Lung microvascular endothelial cell (primary cell): ENCODE measurements at places on chromosomes 4 and X.

GRCh38 chr4:94175553-94176261, 32.0 kb upstream of the SMARCAD1 start:
- DNase-seq, result no peak

DNA sequence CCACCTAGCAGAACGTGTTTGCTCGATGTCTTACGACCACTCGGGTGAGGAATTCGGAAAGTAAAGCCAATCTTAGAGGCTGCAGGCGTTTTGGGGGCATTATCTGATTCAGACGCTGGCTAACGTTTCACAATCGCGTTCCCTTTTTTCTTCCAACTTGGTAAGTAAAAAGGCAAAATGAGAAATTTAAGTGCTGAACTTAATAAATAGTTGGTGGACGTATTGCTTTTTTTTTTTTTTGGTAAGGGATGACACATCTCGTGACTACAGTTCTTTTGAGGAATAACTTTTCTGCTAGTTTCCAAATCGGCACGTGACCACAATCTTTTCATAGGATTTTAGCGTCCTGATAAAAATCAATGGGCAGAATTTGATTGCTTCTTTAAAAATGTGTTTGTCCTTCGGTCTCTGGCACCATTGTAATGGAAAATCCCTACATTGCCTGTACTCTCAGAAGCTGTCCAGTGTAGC, 848 bp downstream of the RAB9A start:
- DNase-seq, result peak; percentile 33

DNA sequence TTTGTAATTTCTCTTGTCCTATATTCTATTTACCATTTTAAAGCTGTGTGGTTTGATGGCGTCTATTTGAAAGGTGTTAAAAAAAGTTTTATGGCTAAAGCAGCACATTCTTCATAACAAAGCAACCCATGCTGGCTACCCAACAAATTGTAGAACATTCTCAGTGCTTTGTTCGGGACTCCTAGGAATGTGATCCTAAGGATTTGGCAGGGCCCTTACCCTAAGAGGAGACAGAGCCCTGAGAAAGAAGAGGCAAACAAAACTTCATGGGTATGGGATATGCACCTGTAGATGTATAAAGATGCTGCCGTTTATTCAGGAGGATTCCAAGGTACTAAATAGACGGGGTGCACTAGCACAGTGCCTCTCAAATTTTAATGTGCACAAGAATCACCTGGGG, 370.8 kb upstream of the DIPK2B start:
- DNase-seq, result no peak

DNA sequence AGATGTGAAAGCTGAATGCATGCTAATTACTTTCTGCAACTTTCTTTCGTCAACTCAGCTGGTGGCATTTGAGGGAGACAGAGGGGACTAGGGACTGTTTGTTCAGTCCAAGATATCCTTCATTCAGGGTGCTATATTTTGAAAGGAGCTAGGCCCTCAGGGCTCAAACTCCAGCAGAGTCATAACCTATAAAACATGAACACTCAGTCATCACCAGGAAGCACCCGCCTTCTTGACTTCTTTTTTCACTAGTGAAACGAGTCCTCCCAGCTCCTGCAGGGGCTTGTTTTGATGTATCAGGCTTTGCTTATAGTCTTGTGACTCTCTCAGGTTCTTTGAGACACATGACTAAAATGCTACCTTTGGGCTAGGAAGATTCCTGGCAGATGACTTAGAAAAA, 230.6 kb downstream of the PCDH7 start:
- DNase-seq, result no peak

- no peak for DNase-seq
These were observed 28.4 kb upstream of the CXCL8 start for GRCh38 chr4:73711989-73712388.

- no peak for DNase-seq
These were observed 10.1 kb downstream of the GK start for GRCh38 chrX:30663322-30663721.

GRCh38 chrX:21369613-21370012, 4.6 kb upstream of the CNKSR2 start:
- DNase-seq, result no peak

DNA sequence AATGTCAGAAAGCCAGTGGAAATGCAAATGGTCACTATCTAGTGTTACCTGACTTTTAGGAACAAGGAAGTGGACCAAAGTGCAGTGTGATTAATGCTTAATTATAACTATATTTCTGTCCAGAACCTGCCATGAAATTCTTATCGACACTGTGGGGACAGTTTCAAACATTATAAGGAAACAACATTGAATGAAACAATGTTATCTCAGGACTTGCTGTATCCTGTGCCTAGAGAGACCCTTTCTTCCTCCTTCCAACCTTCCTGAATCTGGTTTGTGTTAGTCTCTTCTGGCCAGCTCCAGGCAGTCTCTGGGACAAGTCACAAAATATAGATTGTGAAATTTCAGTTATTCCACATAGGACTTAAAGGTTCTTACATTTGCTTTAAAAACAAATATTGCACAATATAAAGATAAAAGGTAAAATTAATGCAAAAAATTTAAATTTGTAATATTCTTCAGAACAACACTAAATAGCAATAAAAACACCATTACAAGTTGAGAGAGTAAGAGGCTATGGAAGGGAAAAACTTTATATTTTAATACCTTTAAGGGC, 203.4 kb downstream of the ZNF674 start:
- peak; percentile 40 for DNase-seq

- no peak for DNase-seq
These were observed 607.9 kb downstream of the ANKRD50 start for GRCh38 chr4:124104628-124105027.

GRCh38 chr4:140238351-140239056, 84.5 kb upstream of the MAML3 start:
- DNase-seq, result no peak

- DNase-seq, result no peak
These were observed 927.8 kb downstream of the STPG2 start for GRCh38 chr4:97215409-97215941.

GRCh38 chr4:112099701-112100297, 45.5 kb upstream of the FAM241A start:
- peak; percentile 73 for DNase-seq

DNA sequence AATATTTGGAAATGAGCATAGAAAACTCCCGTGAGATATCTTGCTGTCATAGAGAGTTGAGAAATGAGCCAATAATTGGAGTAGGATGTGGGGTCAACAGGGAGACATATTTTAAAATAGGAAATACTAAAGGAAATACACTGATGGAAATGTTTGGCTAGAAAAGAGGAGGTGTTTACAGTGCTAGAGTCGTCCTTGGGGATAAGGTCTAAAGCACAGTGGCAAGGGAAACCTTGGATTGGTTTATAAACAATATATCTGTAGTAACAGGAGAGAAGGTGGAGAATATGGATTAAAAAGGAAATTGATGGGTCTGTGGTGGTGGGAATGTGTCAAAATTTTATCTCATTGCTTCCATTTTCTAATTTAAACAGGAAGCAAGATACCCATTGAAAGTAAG, 82.1 kb downstream of the PPEF2 start:
- peak; percentile 10 for DNase-seq

- DNase-seq, result peak; percentile 32
These were observed 754.8 kb downstream of the RAB28 start for GRCh38 chr4:12729384-12729783.

DNA sequence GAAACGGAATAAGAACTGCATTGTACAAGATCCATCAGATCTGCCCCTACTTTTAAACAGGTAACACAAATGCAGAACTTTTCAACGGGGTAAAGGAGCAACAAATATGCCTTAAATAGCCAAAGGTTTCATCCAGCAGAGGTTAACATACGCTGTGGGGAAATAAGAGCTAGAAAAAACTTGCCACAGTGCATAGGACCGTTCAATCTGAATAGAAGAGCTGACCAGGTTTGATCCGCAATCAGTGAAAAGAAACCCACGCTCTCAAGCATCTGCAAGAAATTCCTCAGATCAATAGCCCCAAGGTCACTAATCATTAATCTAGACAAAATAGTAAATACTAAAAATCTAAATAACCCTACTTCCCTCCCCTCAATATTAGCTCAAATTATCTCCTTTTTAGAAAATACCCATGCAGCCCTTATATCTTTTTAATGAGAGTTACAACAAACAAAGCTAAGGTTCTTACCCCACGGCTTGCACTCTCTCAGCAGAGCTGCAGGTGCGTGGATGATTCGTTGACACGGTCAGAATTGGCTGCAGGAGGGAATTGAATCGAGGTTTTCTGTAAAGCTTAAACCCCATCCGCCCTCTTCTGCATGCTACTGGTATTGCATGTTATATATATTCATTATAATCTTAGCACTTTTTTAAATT, at the start of gene TLR10:
Gene TLR10, minus strand, starts transcription at position 539 of the 657 bp plus-strand sequence. CDS start 7,400 bp downstream, outside the sequence.
- peak; percentile 58 for DNase-seq

- DNase-seq, result peak; percentile 4
These were observed 71.8 kb downstream of the NBDY start for GRCh38 chrX:56800801-56801200.

DNA sequence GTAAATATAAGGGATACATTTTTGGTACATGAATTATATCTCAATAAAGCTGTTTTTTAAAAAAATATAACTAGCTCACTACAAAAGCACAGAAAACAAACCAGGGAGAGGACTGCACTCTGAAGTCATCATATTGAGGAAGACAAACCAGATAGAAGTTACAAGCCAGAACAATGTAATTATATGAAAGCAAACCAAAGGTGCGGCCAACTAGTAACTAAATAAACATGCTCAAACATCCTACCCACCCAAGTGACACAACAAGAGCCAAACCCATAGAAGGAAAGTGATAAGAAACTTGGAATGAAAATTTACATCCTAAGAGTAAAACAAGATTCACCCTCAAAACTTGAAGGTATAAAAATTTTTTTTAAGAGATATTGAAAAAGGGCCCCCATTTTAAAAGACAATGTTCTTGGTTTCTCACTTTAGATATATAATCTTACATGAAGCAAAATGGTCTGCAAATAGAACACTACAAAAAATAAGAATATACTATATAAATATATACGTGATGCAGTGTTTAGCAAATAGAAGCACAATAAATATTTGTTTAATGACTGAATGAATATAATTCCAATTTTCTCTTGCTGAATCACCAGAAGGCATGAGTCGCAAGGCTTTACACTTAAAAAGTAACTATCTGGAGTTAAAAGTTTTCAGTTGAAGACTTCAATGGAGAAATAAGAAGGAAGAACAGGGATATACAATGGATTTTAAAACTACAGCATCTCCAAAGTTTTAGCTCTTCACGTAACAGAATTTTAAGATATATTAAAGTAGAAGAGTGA, 4.0 kb upstream of the SH3D19 start:
- no peak for DNase-seq

DNA sequence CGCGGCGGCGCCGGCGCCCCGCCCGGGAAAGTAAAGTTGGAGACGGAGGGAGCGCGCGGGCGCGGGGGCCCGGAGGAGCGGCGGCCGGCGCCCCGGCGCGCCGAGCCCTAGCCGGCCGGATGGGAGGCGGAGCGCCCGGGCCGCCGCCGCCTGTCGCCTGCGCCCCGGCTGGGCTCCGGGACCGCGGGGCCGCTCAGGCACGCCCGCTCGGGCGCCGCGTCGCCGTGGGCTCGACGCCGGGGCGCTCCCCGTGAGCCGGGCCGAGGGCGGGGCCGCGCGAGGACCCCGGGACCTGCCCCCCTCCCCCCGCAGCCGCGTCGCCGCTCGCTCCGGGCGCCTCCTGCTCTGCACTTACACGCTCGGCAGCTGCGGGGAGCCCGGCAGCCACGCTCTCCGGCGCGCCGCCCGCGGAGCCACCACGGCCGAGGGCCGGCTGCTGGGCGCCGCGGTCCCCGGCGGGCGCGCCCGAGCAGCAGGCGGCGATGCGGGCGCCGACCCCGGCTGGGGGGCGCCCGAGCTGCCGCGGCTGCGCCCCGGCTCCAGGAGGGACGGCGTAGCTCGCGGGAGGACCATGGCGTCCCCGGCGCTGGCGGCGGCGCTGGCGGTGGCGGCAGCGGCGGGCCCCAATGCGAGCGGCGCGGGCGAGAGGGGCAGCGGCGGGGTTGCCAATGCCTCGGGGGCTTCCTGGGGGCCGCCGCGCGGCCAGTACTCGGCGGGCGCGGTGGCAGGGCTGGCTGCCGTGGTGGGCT, at the start of gene ADRA2C:
Gene ADRA2C, plus strand, starts transcription at position 350 of the 749 bp plus-strand sequence. Its CDS starts 222 bp downstream, at position 572.
- no peak for DNase-seq

- DNase-seq, result no peak
These were observed 155.4 kb downstream of the TBCK start for GRCh38 chr4:106160560-106160959.
